Stimulated activated CD8-positive, alpha-beta memory T cell treated with anti-CD3 and anti-CD28 coated beads, Interleukin-7, amount 100 ng/mL, for 1 hour (primary cell): ENCODE measurements at places on chromosomes 4 and X.

DNA sequence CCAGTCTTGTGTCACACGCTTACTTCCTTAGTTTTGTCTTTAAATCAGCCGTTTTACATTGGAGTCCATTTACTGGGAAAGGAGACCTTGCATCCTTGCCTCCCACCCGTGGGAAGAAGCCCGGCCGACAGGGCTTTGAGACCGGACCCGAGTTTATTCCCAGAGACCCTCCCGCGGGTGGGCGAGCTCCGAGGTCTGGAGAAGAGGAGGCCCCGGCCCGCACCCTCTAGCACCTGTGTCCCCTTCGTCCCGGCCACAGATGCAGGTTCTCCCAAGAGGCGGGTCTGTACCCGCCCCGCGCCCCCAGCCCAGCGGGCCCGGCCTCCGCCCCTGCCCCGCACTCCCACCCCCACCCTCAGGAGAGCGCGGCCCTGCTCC lies 3.8 kb upstream of the SLC26A1 start:
- no peak for DNase-seq

- no peak for DNase-seq
Observed at GRCh38 chr4:110867251-110867960, 244.5 kb upstream of the PITX2 start.

DNA sequence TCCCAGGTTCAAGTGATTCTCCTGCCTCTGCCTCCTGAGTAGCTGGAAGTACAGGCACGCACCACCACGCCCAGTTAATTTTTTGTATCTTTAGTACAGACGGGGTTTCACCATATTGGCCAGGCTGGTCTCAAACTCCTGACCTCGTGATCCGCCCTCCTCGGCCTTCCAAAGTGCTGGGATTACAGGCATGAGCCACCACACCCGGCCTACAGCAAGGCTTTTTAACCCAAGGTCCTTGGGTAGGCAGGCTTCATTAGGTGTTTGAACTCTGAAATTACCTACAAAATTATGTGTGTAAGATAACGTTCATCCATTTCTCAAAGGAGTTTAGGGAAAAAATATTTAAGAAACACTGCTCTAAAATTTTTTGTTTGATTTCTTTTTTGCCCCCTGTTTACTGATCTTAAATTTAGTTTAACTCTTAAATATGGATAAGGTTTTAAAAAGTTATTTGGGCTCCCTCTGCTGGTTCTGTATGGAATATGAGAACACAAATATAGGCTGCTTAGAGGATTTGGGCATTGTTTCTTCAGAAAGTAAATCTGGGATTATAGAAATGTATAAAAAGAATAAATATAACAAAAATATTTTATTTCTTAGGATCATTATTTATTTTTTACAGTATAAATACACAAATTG lies 92.8 kb downstream of the CBR4 start:
- DNase-seq: no peak

DNA sequence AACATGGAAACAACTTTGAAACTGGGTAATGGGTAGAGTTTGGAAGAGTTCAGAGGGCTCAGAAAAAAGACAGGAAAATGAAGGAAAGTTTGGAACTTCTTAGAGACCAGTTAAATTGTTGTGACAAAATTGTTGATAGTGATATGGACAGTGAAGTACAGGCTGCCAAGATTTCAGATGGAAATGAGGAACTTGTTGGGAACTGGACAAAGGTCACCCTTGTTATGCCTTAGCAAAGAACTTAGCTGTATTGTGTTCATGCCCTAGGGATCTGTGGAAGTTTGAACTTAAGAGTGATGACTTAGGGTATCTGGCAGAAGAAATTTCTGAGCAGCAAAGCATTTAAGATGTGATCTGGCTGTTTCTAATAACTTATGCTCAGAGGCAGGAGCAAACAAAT lies 5.1 kb upstream of the ARL13A start:
- DNase-seq: no peak

- no peak for DNase-seq
Observed at GRCh38 chr4:86118711-86119110, 241.1 kb downstream of the MAPK10 start.

- DNase-seq: no peak
Observed at GRCh38 chr4:161254375-161254774, 909.4 kb downstream of the FSTL5 start.

- no peak for DNase-seq
Observed at GRCh38 chr4:73596001-73596400, 24.2 kb downstream of the RASSF6 start.

DNA sequence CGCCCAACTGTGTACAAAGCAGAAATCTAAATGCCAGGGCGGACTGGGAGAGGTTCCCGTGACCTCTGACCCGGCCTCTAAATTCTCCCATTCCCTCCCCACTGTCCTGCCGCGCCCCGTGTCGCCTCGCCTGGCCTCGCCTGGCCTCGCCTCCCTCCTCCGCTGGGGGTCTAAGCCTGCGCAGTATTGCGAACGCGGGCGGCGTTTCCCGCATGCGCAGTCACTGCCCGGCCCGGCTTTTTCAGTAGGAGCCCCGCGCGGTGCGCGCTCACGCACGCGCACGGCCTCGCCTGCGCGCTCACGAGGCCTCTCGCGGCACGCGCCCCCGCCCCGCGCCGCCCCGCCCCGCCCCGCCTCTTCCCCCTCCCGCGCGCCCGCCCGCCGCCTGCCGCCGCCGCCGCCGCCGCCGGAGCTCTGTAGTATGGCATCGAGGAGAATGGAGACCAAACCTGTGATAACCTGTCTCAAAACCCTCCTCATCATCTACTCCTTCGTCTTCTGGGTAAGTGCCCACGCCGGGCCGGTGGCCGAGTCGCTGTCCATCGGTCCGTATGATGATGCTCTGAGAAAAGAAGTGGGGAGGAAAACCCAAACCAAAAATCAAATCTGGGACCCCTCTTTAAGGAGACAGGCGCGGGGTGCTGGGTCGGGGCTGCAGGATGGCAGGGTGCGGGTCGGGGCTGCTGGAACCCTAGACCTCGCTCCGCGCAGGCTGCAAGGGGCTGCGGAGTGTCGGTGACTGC lies at the start of gene TSPAN7:
Gene TSPAN7, plus strand, starts transcription at position 417 of the 743 bp plus-strand sequence. Its CDS starts 5 bp downstream, at position 422.
- peak; percentile 49 for DNase-seq

- no peak for DNase-seq
Observed at GRCh38 chr4:185774845-185775680, 36.9 kb downstream of the SORBS2 start.

DNA sequence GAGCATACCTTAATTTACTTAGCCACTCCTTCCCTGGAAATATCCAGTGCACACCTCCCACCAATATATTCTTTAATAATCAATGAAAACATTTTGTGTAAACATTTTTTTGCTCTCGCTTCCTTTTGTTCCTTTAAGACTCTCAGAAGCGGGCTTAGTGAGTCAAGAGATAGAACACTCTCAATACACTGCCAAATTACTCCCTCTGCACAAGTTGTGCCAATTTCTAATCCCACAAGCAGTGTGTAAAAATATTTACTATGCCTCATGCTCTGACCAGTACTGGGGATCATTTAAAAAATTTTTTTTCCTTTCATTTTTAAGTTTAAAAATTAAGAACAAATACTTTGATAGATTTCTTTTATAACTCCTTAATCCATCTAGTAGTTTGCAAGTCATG lies 5.1 kb downstream of the MORF4L2 start:
- DNase-seq: no peak

DNA sequence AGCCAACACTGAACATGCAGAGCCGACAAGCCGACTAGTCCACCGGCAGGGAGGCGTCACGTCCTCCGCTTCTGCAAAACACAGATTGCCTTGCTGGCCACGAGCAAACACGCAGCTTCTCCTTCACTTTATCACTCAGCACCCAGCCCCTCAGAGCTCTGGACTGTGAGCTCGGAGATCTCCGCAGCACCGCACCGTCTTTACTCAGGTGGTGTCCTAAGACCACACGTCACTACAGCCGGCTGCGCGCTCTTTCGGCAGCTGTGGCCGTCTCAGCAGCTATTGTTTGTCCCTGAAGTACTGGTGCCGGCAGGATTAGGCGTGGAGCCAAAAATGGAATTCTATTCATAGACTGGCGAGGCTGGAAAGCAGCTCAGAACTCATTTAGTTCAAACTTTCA lies 72.0 kb downstream of the FAT1 start:
- DNase-seq: no peak
